ENCODE measurements at places on chromosomes 13 and 19. TPM values are rescaled to one million over a fixed set of nuclear protein-coding genes. Genes with fewer than 3 reads are reported as not detected.

Gene NCR1
- 0.27 TPM for total RNA-seq

Gene ATP12A
- not detected for total RNA-seq

Gene CACNG7
- total RNA-seq, result not detected

Gene MZF1
- 11.3 TPM for total RNA-seq

Gene IZUMO2
- not detected for total RNA-seq

Gene ZNF416
- 4.8 TPM for total RNA-seq

- no peak for DNase-seq
Measured at GRCh38 chr19:18541258-18541991, 1.9 kb downstream of the FKBP8 start.

GRCh38 chr19:41230067-41230857 is 11.2 kb downstream of the AXL start:
- no peak for DNase-seq

DNA sequence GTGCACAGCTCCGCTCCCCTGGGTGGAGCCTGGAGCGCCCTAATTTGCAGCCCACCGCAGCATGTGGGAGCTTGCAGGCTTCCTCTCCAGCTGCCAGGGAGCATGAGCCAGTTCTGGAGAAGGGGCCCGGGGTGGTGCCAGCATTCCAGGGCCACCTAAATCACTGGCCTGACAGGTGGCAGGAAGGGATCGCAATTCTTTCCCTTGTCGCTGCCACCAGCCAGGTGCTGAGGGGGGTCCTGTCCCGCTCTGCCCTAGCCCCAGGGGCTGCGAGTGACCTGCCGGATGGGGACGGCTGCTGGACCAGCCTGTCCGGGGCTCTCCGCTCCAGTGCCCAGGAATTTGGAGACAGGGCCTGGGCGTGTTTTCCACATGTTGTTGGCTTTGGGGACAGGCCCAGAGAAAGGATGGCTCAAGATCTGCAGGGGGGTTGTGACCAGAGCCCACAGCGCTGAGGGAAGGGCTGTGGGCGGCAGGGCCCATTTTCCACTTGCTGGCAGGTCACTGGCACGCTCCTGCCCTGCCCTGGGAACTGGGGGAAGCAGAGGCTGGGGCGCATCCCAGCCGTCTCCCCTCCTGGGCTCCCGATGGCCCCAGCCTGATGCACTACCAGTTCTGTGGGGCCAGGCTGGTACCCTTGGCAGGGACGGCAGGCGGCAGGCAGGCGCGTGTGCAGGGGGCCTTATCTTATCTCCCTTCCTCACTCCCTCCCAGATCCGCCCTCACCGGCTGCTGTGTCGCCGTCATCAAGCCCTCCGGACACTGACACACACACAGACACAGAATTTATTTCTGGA is 9.5 kb downstream of the NDUFA11 start:
- DNase-seq, result peak; percentile 74

- no peak for DNase-seq
Measured at GRCh38 chr19:3826163-3826562, 40.0 kb upstream of the MATK start.

GRCh38 chr19:2567580-2567979 is 91.7 kb downstream of the GADD45B start:
- DNase-seq, result peak; percentile 81

GRCh38 chr19:29967623-29968022 is 25.6 kb downstream of the URI1 start:
- no peak for DNase-seq

GRCh38 chr13:51043310-51043709 is 67.8 kb downstream of the C13orf42 start:
- no peak for DNase-seq

GRCh38 chr19:40141551-40141950 is 49.7 kb upstream of the MAP3K10 start:
- DNase-seq, result no peak

- DNase-seq, result no peak
Measured at GRCh38 chr19:16306728-16307402, 17.8 kb upstream of the KLF2 start.

GRCh38 chr13:26230703-26231102 is 8.6 kb upstream of the RNF6 start:
- no peak for DNase-seq

DNA sequence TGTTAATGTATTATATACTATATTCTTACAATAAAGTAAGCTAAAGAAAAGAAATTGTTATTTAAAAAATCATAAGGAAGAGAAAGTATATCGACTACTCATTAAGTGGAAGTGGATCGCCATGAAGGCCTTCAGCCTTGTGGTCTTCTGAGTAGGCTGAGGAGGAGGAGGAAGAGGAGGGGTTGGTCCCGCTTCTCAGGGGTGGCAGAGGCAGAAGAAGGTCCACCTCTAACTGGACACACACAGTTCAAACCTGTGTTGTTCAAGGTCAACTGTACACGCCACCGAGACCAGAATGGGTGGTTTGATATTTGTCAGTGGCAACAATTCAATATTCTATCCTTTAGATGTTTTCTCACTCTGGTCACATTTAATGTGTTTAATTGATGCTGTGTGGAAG is 67.2 kb downstream of the ALOX5AP start:
- DNase-seq, result no peak

GRCh38 chr13:112774829-112775565 is 85.2 kb downstream of the ATP11A start:
- no peak for DNase-seq

DNA sequence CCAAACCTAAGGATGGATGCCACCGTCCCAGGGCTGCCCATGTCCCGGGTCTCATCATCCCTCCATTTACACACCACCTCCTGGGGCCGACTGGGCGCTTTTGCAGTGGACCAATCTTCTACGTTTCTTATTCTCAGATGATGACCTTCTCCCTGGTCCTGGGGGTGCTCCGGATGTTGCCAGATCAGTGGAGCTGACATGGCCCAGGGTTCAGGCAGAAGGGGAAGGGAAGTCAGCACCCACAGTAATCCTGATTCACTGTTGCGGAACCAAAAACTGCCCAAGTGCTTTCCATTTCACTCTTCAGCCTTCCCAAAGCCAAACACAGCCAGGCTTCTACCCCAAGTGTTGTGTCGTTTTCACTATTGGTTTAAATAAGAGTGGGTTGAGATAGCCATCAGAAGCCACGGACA is 29.8 kb downstream of the RAB20 start:
- DNase-seq, result no peak

DNA sequence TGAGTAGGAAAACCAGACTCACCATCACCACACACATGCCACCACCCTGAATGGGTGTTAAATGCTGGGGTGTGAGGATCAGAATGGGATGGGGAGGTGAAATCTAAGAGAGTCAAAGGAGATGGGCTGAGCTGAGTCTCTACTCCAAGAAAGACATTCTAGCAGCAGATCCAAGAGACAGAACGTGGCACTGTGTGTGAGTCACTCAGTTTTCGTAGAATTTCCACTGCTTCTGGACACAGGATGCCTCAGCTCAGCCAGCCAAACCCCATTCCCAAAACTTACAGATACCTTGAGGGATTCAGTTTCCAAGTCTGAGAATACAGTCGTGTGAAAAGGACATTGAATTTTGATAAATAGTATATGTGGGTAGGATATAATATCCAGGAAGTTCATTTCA is 7.3 kb upstream of the CYP2A7 start:
- no peak for DNase-seq

DNA sequence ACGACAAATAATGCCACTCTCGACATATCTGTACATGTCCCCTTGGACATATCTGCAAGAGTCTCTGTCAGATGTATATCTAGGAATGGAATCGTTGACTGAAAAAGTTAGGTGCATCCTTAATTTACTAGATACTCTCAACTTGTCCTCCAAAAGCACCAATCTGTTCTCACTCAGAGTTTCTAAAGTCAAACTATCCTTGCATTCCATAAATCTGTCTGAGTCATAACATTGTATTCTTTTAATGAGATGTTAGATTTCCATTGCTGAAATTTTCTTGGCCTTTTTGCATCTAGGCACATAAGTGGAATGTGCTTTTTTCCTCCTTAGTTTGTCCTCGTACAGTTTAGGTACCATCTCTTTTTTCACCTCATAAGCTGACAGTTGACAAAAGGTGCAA is 139.8 kb downstream of the PTPRS start:
- DNase-seq, result no peak

- no peak for DNase-seq
Measured at GRCh38 chr13:109209526-109209925, 576.9 kb downstream of the IRS2 start.

DNA sequence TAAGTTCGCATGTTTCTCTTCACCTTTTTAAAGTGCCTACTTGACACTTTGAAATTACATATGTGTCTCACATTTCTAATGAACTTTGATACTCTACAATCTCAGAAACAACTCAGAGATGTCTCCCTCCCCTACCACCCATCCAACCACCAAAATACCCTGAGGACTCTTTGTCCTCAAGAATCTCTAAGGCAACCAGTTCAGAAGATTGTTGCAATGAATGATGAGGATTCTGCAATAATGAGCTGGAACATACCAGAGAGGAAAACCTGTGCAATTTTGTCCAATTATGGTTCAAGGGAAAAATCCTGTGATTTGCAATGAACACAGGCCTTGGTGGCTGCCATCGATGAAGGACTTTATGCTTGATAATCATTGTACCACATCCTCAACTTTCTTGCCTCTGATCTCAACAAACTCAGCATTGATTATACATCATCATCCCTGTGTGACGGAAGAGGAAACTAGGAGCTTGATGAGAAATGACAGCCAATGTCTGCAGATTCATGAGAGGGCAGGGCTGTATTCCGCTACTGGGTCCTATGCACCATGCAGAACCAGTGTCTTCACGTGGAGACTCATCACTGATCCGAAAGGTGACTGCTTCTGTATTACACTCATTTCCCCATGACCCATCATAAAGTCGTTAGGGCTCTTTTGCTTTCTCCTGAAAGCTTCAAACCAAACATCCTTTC is 1.1 kb downstream of the FPR1 start:
- DNase-seq, result no peak

DNA sequence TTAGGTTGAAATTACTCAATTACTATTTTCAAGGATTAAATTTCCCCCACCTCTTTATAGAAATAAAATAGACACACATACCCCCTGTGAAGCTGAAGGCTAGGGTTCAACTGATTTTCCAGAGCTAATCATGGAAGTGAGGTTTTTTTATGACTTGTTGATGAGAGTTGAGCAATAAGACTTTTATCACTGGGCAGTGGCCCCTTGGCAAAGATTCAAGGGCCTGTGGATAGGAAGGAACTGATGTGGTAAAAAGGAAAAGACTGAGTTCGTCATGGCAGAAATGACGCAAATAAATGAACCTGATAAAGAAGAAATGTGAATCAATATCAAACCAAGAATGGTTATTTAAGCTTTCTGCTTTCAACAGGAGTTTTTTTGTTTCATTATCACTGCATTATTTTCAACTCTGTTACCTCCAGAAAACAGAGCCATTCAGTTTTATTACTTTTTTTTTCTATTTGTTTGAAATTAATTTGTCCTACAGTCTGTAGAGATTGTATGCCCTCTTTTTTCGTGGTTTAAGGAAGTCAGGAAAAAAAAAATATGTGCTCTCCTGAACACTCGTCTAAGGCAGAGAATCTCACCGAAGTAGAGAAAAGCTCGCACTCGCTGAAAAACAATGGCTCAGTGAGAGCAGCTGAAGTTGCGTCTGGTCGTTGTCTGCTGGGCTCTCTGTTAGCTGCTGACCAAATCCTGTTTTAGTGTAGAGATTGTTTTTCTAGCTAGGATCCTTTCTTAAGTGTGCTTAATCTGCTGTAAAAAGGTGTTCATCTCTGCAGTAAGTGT is 38.9 kb downstream of the STOML3 start:
- no peak for DNase-seq

DNA sequence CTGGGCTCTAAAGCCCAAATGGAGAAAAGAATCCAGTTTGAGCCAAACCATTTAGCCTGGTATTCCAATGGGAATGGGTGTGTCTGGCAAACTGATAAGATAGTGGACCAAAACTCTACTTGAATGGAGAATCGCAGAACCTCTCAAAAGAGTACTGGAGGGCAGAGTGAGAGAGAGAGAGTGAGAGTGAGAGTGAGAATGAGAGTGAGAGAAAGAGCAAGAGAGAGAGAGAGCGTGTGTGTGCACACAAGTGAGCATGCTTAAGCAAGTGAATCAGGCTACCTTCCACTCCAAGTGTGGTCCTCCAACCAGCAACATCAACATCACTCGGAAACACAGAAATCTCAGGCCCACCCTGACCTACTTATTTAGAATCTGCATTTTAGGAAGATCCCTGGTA is 58.8 kb downstream of the UQCRFS1 start:
- no peak for DNase-seq

DNA sequence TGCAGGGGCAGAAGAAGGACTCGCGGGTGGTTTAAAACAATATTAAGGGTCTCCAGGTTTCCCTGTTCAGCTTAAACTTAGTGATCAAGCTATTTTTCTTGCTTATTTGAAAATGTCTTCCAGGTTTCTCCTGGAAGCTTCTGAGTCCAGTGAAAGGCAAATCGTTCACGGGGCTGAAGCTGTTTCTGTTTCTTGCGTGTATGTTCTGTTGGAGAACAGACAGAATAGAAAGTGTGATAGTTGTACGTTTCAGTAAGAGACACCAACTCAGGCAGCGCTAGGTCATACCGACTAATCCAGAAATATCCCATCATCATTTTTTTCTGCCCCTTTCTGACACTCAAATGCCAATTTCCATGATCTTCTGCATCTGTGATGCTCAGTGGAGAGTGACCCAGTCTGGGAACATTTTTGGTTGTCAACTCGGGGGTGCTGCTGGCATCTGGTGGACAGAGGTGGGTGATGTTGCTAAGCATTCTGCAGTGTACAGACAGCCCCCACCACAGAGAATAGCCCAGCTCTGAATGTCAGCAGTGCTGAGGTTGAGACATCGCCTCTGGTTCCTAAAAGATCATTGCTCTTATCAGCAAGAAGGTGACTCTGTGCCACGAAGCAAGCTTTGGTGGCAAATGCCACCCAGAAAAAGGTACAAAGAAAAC is 4.3 kb downstream of the KLF2 start:
- no peak for DNase-seq

DNA sequence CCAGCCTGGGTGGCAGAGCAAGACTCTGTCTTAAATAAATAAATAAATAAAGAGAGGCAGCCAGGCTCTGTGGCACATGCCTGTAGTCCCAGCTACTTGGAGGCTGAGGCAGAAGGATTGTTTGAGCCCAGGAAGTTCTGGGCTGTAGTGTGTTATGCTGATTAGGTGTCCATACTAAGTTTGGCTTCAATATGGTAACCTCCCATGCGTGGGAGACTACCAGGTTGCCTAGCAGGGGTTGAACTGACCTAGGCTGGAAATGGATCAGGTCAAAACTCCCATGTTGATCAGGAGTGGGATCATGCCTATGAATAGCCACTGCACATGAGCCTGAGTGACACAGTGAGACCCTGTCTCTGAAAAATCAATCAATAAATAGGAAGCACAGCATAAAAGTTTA is 4.0 kb upstream of the SNRNP70 start:
- no peak for DNase-seq

DNA sequence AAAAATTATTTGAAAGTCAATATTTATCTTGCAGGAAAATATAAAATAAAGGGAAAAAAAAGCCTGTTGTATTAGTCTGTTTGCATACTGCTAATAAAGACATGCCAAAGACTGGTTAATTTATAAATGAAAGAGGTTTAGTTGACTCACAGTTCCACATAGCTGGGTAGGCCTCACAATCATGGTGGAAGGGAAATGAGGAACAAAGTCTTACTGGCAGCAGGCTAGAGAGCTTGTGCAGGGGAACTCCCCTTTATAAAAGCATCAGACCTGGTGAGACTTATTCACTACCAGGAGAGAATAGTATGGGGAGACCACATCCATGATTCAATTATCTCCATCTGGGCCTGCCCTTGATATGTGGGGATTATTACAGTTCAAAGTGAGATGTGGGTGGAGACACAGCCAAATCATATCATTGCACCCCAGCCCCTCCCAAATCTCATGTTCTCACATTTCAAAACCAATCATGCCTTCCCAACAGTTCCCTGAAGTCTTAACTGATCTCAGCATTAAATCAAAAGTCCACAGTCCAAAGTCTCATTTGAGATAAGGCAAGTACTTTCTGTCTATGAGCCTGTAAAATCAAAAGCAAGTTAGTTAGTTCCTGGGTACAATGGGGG is 1416.5 kb upstream of the SPRY2 start:
- no peak for DNase-seq
